Breast epithelium (tissue), 4 donors: ENCODE measurements at places on chromosomes 7 and 10.

GRCh38 chr7:41046221-41046761 lies 656.6 kb downstream of the INHBA start:
- DNase-seq = no peak

- no peak for DNase-seq
Observed at GRCh38 chr10:819816-820215, 111.7 kb downstream of the LARP4B start.

GRCh38 chr10:11440250-11441150 lies 170.9 kb downstream of the USP6NL start:
- DNase-seq = no peak

- no peak for DNase-seq
Observed at GRCh38 chr10:120607016-120607709, 150.1 kb downstream of the PLPP4 start.

GRCh38 chr7:114901771-114902170 lies 20.1 kb upstream of the MDFIC start:
- no peak for DNase-seq

- DNase-seq = no peak
Observed at GRCh38 chr7:27263781-27264180, 21.2 kb downstream of the EVX1 start.

DNA sequence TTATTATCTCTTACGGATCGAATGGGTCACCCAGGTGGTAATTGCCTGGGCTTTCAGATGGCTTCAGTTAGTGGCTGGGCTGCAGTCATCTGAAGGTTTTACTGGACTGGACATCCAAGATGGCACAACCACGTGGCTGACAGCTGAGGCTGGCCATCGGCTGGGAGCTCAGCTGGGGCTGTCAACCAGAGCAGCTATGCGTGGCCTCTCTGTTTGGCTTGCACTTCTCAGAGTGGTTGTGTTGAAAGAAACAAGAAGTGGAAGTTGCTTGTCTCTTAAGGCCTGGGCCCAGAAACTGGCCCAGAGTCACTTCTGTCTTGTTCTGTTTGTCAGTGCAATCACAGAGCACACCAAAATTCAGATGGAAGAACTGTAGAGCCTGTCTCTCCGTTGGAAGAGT lies 5.7 kb upstream of the GDI2 start:
- DNase-seq = no peak

GRCh38 chr10:1197384-1197783 lies 141.2 kb downstream of the WDR37 start:
- DNase-seq = no peak

DNA sequence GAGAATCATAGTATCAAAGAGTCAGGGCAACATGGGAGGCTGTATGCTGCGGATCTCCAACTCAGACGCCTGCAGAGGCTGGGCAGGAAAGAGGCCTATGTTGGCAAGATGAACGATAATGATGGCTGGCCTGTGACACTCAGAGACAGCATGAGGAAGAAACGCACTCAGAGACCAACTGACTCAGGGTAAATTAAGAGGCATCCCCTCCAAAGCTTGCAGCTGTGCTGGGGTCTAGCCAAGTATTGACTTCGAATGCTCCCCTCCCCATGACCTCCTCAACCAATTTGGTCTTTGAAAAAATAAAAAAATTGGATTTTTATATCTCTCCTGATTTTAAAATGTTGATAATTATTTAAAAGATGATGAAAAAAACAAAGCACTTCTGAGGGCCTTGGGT lies 718.9 kb downstream of the GRID1 start:
- DNase-seq = no peak

DNA sequence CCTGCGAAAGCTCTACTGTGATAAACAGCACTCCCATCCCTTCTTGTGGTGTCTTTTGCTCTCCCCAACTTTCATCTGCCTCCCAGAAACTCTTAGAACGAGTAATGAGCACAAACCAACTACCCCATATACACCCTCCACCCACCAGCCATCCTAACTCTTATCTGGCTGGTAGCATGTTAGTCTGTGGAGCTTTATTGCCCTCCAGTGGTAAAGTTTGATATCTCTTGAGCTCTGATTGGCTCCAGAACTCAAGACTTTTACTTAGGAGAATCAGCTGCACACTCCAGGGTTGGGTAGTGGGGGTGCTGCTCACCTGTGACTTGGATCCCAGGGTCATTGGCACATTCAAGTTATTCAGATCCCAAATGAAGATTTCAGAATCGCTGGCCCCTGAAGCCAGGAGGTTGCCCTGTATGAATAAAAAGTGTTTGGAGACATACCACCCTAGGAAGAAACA lies 10.9 kb downstream of the SEC31B start:
- DNase-seq = no peak

GRCh38 chr10:78426181-78426580 lies 392.5 kb downstream of the RPS24 start:
- DNase-seq = no peak

DNA sequence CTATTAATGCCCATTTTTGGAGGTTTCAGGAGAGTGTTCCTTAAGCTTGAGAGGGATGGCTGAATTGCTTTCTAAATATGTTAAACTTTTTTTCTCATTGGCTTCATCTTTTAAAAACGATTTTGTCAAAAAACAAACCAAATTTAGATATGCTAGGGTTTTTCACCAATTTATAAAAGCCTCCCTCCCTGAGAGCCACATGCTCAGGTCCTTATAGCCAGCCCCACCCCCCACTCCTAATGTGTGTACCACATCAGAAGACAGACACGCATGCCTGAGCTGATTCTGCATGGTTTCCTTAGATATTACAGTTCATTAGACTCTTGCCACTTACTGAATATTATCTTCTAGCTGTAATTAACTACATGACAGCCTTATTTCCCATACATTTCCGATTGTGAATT lies 2.0 kb downstream of the CUL1 start:
- DNase-seq = no peak

- no peak for DNase-seq
Observed at GRCh38 chr10:30160271-30160982, 101.0 kb upstream of the JCAD start.

- DNase-seq = no peak
Observed at GRCh38 chr7:146359176-146359575, 242.6 kb downstream of the CNTNAP2 start.

DNA sequence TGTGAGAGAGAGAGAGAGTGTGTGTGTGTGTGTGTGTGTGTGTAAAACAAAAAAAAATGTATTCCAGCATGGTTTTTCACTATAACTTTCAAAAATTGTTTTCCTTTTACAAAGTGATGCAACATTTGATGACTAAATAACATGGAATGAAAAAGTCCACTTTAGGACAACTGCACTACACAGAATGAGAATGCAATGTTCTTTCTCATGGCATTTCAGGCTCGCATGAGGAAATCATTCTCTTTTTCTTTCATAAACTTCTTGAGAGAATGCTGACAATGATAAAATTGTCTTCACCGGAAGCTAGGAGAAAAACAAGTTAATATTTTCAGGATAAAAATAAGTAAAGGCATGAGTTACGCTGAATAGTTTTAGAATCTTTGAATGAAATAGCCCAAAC lies 53.7 kb downstream of the SLC16A12 start:
- DNase-seq = no peak

GRCh38 chr7:150514748-150515222 lies at the start of gene GIMAP7:
GIMAP7 (plus strand) TSS chr7:150514872; CDS start chr7:150519975, 5,103 bp downstream.
- DNase-seq = no peak

DNA sequence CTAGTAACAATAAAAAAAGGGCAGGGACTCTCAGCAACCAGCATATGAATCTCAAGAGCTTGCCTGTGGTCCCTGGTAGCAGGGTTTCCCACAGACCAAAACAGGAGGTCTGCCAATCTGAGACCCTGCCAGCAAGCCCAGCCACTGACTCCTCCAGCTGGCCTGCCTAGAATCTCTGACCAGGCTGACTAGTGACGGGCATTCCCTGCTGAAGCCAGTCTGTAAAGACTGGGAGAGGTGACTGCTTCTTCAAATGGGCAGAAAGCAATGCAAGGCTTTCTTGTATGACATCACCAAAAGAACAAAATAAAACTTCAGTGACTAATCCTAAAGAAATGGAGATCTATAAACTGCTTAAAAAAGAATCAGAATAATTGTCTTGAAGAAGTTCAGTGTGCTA lies 249.4 kb downstream of the TCF7L2 start:
- no peak for DNase-seq

DNA sequence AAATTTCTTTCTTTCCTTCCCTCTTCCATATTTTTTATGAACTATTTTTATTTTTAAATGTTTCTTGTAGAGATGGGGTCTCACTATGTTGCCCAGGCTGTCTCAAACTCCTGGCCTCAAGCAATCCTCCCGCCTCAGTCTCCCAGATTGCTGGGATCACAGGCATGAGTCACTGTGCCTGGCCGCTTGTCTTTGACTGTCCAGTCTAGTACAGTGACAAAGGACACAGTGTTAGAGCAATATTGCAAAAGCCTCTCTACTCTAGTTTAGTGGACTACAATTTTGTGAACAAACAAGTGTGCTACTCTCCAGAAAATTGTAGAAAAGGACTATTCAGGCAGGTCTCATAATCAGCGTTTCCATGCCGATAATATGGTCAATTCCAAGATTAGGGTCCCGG lies 11.0 kb downstream of the CPA4 start:
- DNase-seq = no peak

- peak; percentile 52 for DNase-seq
Observed at GRCh38 chr7:99312316-99313203, 13.1 kb upstream of the ARPC1A start.

- no peak for DNase-seq
Observed at GRCh38 chr10:123562811-123563580, 103.2 kb upstream of the GPR26 start.

DNA sequence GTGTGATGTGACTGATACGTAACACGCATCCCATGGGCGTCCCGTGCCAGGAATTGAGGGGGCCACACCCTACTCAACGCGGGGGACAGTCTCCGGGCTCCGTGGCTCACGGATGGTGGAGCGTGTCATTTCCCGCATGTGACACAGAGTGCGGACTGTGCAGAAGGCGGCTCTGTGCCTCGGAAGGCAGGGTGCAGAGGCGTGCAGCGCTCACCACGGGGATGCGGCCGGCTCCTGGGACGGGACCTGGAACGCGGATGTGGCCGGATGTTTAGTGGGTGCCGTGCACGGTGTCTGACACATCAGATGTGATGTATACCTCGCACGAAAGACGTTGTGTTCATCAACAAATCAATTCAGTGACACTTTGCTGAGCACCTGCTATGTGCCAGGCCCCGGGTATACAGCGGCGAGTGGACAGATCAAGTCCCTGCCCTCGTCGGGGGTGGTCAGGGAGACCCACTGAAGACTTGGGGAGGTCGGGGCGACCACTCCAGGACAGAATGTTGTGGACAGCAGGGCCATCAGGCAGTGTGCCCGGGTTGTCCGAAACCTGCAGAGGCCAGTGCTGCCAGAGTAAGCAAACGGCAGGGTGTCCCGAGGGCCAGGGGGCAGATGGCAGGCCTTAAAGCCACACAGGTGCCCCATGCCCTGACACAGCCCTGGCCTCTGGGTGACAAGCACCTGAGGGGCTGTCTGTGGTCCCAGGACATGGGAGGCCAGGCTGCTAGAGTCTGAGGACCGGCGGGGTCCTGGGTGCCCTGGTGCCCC lies 38.1 kb downstream of the MICALL2 start:
- no peak for DNase-seq

DNA sequence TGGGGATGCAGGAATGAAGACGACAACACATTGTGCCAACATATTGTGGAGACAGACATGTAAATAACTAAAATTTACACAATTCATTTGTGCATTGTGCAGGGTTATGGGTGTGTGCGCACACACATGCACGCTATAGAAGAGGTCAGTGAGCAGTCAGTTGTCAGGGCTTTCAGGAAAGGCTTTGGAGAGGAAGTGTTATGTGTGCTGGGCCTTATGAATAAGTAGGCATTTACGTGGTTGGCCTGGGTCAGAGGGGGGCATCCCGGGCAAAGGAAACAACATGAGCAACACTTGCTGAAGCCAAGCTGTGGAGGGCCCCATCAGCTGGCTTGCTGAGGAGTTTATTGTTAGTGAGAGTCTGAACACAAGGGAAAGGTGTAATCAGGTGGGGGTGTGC lies 4.1 kb downstream of the PRXL2A start:
- no peak for DNase-seq

DNA sequence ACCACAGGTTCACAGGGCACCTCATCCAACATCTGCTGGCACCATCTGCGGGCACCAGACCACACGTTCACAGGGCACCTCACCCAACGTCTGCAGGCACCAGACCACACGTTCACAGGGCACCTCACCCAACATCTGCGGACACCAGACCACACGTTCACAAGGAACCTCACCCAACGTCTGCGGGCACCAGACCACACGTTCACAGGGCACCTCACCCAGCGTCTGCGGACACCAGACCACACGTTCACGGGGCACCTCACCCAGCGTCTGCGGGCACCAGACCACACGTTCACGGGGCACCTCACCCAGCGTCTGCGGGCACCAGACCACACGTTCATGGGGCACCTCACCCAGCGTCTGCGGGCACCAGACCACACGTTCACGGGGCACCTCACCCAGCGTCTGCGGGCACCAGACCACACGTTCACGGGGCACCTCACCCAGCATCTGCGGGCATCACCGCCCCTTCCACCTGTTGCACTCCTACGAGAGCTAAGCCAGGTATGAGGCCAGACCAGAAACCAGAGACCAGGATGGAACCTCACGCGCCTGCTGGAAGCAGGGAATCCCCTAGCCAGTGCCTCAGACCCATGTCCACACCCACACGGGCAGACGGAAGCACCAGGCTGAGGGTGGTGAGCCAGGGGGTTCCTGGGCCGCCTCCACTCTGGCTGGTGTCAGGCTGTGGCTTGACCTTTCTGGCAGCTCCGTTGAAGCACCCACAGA lies 182.8 kb downstream of the MAD1L1 start:
- no peak for DNase-seq

GRCh38 chr10:43403911-43404703 lies 4.9 kb downstream of the HNRNPF start:
- DNase-seq = no peak

DNA sequence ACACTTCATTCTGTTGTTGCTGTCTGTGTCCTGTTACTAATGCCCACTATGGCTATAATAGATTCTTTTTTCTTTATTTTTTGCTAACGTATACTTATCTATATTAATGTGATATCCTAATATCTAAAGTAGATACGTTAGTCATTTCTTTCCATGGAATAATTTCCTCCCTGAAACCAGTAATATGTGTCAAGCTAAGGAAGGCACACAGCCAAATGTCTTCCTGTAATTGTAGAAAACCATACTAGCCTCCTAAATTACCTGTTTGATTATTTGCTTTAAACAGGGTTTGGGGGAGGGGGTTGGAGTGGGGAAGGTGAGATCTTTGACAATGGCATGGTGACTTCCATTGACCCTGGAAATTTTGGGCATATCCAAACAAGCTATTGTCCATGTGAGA lies 56.4 kb downstream of the THNSL1 start:
- no peak for DNase-seq

- no peak for DNase-seq
Observed at GRCh38 chr10:133230387-133231195, 574 bp downstream of the UTF1 start.

- no peak for DNase-seq
Observed at GRCh38 chr7:139829775-139830117, 682 bp downstream of the TBXAS1 start.
